Activated CD4-positive, alpha-beta T cell treated with anti-CD3 and anti-CD28 coated beads for 4 hours (primary cell): ENCODE measurements at places on chromosomes 4 and X.

- DNase-seq: no peak
Observed at GRCh38 chr4:169313732-169314131, 43.0 kb upstream of the SH3RF1 start.

- no peak for DNase-seq
Observed at GRCh38 chr4:23631255-23631950, 258.4 kb downstream of the PPARGC1A start.

- DNase-seq: no peak
Observed at GRCh38 chrX:136856050-136856449, 24.5 kb downstream of the RBMX start.

DNA sequence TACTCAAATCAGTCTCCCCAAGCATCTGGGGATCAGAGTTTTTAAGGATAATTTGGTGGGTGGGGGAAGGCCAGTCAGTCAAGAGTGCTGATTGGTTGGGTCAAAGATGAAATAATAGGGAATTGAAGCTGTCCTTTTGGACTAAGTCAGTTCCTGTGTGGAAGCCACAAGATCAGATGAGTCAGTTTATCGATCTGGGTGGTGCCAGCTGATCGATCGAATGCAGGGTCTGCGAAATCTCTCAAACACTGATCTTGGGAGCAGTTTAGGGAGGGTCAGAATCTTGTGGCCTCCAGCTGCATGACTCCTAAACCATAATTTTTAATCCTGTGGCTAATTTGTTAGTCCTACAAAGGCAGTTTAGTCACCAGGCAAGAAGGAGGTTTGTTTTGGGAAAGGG lies 17.3 kb upstream of the GLUD2 start:
- DNase-seq: no peak

DNA sequence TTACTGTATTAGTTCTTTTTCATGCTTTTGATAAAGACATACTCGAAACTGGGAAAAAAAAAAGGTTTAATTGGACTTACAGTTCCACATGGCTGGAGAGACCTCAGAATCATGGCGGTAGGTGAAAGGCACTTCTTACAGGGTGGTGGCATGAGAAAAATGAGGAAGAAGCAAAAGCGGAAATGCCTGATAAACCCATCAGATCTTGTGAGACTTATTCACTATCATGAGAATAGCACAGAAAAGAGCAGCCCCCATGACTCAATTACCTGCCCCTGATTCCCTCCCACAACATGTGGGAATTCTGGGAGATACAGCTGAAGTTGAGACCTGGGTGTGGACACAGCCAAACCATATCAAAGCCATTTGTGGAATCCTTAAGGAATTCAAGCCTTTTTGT lies 1238.9 kb downstream of the ADGRL3 start:
- DNase-seq: no peak

DNA sequence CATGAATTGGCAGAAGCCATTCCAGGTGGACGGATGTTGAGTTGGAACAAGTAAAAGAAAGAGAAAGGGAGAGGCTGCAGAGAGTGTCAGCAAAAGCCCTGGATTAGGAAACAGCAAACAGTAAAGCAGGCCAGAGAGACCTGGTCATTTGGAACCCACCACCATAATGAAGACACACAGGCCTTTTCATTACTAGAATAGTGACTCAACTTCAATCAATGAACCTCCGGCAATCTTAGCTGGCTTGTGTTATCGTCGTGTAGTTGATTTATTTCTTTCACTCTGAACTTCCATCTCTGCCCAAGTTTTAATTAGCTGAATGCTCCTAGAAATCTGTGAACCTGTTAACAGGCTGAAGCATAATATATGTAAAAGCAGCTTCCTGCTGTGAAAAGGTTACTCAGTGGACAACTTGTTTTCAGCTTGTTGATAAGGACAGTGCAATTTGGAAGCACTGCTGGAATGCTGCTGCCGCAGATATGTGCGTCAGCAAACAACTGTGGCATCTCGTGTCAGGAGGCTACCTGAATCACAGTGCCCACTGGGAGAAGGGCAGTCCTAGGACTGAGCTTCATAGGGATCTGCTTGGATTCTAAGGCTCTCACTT lies 68.8 kb downstream of the SPANXN4 start:
- DNase-seq: no peak

- DNase-seq: no peak
Observed at GRCh38 chr4:14652522-14652921, 349.8 kb upstream of the CPEB2 start.

- DNase-seq: no peak
Observed at GRCh38 chrX:27565992-27566391, 24.2 kb upstream of the DCAF8L2 start.

- DNase-seq: no peak
Observed at GRCh38 chr4:162347156-162347841, 183.5 kb upstream of the FSTL5 start.

- no peak for DNase-seq
Observed at GRCh38 chr4:55754754-55755350, 64.7 kb upstream of the EXOC1L start.

DNA sequence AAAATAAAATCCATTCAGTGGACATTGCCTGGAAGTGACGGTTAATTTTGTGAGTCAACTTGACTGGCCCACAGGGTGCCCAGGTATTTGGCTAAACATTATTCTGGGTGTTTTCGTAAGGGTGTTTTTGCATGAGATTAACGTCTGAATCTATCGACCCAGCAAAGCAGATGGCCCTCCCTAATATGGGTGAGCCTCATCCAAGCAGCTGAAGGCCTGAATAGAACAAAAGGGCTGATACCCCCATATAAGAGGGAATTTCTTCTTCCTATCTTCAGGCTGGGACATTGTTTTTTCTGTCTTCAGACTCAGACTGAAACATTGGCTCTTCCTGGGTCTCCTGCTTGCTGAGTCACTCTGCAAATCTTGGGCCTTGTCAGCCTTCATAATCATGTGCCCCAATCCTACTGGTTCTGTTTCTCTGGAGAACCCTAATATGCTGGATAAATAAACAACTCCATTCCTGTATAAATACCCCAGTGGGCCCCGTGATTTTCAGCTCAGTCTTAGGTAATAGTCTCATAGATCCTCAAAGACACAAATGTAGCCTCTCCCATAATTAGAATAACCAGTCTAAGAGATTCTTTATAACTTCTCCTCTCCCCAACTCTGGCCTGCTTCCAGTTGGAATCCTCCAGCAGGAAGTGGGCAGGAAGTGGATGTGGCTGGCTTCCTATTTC lies 33.1 kb upstream of the DDX3X start:
- no peak for DNase-seq

- DNase-seq: no peak
Observed at GRCh38 chr4:16812041-16812440, 86.4 kb downstream of the LDB2 start.
